NCI-H187 (cell line): ENCODE measurements at places on chromosomes 1 and 21.

DNA sequence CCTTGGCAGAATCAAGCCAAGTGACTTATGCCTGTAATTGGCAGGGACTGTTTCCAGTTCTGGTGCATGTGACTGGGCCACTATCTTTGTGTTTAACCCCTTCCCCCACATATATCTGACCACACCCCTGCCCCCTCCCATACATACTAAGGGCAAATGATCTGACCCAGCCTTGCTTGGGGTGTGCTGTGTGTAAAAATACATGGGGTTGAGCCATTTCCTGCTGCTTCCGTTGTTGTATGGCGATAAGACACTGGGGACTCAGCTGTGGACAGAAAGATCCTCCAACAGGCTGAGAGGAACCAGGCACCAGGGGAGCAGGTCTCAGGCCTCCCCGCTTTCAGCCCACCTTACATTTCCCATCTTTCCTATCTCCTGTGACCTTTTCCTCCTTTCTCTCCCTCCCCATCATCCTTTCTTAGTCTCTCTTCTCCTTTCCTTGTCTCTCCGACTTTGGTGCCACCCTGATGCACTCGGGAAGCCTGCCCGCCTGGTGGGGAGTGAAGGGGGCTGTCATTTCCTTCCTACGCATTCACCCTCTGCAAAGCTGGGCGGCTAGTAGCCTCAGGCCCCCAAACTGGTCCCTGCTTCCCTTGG is 39.7 kb downstream of the TMCC2 start:
- DNase-seq: no peak

GRCh38 chr1:6033986-6034749 is 11.5 kb upstream of the KCNAB2 start:
- no peak for DNase-seq

- DNase-seq: no peak
Measured at GRCh38 chr1:37561133-37562132, 4.7 kb downstream of the DNALI1 start.

GRCh38 chr1:232686346-232686745 is 56.4 kb upstream of the SIPA1L2 start:
- no peak for DNase-seq

GRCh38 chr1:78664763-78665162 is 15.1 kb downstream of the IFI44 start:
- DNase-seq: no peak

- no peak for DNase-seq
Measured at GRCh38 chr1:180805316-180805715, 107.4 kb upstream of the KIAA1614 start.

GRCh38 chr1:220957233-220957605 is 78.0 kb downstream of the HLX start:
- no peak for DNase-seq

DNA sequence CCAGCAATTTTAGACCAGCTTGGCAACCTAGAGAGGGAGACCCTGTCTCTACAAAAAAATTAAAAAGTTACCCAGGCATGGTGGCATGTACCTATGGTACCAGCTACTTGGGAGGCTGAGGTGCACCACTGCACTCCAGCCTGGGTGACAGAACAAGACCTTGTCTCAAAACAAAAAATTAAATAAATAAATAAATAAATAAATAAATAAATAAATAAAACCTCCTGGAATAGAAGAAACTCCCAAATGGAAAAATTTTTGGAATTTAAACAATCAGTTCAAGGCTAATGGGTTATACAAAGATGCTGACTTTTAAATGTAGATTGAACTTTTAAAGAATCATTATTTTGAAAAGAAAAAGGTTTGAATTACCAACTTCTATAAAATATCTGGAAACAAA is 22.2 kb downstream of the UBR4 start:
- no peak for DNase-seq

- no peak for DNase-seq
Measured at GRCh38 chr1:86515597-86515996, 31.3 kb upstream of the CLCA4 start.

GRCh38 chr1:205660361-205660760 is 19.9 kb downstream of the SLC45A3 start:
- no peak for DNase-seq

GRCh38 chr1:19478322-19478721 is 7.0 kb downstream of the CAPZB start:
- DNase-seq: no peak

- DNase-seq: peak; percentile 97
Measured at GRCh38 chr1:155324037-155324716, 3.5 kb downstream of the RUSC1 start.

DNA sequence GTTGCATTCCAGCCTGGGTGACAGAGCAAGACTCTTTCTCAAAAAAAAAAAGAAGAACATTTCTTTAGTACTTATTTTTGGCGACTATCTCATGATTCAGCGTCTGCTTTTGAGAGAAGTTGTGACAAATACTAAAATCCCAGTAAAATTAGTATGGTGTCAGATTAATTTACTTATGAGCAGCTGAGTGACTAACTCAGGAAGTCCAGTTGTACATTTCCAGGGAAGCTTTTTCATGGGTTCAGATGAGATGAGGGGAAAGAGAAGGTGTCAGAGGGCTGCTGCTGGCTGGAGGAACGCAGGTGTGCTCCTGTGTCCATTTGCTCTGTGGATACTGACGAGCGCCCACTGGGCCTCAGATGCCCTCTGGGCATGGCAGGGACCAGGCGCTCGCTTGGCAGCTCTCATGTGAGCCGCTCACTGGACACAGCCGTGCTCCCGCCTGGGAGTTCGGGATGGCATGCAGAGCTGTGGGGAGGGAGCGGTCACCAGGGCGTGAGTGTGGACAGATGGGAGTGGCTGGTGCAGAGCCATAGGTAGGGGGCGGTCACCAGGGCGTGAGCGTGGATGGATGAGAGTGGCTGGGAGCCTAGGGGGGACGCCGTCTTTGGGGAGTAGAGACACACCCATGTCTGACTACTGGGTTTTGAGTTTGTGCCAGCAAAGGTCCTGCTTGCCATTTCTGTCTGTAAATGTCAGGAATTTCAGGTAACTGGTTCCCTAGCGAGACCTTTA is 55.0 kb downstream of the ADARB1 start:
- DNase-seq: no peak

- DNase-seq: no peak
Measured at GRCh38 chr1:27430903-27431600, 38.6 kb downstream of the GPR3 start.

DNA sequence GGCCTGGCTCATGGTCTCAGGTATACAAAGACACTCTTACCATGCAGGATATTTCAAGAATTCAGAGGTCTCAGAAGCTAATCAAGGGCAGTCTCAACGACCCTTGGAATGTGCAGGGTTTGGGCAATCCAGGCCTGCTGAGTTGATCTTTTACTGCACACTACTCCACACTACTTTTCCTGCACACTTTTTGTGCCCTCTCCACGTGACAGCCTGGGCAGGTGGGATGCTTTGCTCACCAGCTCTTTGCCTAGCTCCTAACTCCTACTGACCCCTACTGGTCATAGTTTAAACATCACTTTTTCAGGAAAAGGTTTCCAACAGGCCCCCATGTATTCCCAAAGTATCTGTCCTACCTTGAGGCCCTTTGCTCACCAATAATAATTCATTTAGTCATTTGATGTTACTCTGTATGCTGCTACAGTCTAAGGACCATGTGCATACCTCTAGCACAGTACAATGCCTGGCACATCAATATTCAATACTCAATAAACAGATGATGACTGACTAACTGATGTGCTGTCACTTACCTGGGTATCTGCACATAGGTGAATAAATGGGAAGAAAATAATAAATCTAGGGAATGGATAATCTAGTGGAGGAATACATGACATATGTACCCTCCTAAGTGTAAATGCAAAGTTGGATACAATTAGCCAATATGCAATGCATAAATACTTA is 9.6 kb downstream of the DUSP23 start:
- peak; percentile 38 for DNase-seq

DNA sequence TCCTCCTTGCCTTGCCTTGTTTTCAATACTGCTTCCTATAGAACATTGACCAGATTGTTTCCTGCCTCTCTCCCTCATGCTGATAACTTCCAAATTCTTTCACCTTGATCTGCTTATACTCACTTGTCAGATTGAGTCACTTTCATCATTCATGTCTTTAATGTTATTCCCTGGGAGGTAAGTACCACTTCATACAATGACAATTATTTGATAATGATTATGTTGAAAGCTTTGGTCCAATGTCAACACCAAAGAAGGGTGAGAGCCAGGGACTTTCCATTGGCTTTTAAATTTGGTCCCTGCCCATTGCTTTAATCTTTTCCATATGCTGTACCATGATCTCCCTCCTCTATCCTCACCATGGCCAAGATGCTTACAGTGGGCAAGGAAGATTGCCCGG is 137.4 kb downstream of the SYT2 start:
- no peak for DNase-seq

GRCh38 chr1:244207042-244207934 is 156.2 kb downstream of the ZBTB18 start:
- no peak for DNase-seq

- DNase-seq: no peak
Measured at GRCh38 chr1:26570287-26570686, 40.7 kb downstream of the RPS6KA1 start.

DNA sequence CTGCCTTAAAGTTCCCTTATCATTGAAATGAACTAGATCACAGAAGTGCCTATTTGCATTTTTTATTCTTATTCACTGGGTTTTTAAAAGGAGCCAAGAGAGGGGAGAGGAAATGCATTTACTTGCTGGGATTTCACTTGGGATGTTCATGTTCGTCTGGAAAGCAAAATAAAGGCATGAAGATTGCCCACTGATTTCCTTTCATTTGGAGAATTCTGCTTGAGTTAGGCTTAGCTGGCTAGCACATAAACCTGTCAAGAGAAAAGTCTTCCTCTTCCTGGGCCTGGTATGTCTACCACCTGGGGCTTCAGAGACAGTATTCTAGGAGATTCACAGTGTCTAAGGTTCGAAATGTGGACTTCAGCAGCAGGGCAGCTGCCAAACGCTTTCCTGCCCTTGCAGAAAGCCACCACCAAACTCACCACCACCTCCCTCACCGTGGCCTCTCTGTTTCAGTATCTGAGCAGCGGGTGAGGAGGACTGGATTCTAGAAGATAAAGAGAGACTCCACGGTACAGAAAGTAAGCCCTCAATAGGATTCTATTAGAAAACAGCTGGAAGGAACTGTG is 44.5 kb downstream of the HIVEP3 start:
- no peak for DNase-seq

DNA sequence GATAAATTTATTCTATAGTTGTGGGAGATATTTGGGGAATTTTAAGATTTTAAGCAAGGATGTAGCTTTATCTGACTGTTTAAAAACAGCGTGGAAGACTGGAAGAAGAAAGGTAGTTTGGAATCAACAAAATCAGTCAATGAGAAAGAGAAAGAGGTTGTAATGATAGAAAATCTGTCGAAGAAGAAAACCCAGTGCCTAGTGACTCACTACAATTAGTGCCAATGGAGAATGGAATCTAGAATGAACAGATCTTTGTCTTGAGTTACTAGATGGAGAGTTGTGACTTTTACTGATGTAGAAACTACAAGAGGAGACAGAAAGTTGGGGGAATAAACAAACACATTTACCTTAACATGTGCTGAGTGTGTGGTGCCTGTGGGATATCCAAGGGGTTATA is 577.8 kb upstream of the NR5A2 start:
- no peak for DNase-seq

DNA sequence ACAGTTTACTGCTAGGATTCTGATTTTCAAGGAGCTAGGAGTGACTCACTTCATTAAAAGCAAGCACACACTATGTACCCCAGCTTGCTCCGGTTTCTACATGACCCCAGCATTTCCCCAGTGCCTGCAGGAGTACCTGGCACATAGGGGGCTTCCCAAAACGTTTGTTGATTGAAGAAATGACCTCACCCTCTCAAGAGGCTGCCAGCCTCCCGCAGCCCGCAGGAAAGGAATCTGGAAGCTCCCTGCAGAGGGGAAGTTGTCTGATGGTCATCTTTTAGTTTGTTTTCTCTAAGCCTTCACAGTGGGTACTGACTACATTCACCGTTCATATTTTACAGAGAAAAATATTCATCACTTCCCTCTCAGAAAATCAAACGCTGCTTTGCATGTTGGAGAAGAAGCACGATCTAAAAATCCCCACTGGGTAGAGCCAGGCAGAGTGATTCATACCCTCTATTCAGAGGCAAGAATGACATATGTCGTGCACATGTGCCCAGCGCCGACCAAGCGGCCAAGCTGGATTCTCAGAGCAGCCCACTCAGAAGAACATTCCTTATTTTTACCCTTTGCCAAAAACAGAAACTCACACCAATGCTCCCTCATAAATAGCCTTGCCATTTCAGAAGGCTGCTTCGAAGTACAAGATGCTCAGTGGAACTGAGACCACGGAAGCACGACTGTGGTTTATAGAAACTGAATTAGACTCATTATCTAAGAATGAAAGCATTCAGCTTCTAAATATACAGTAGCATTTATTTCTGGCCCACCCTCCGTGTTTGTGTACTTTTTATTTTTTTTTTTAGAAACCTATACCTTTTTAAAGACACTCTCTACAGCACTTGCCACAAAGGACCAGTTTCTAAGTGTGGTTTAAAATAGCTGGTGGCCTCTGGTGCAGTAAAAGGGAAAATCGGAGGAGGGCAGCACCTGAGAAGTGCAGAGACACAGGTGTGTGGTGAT is 143.2 kb downstream of the MIS18A start:
- DNase-seq: no peak

- no peak for DNase-seq
Measured at GRCh38 chr1:235448616-235449015, 55.6 kb downstream of the B3GALNT2 start.

GRCh38 chr1:35688161-35688560 is 30.5 kb downstream of the C1orf216 start:
- DNase-seq: no peak

GRCh38 chr1:203671047-203671446 is 44.4 kb downstream of the ATP2B4 start:
- DNase-seq: no peak

DNA sequence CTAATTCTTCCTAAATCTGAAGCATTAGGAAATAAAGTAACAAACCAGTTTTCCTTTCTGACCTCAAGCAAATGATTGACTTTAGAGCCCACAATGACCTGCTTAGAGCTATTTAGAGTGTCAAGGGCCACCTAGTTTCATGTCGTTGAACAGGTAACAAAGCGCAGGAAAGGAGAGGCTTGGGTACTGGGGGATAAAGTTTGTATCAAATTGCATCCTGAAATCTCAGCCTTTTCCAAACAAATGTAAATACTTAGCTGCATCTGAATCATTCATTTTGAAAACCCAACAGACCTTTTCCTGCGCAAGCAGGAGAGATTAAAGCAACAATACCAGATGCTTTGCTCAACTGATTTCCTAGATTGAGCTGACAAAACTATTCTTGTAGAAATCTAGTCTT is 121.2 kb downstream of the NRIP1 start:
- DNase-seq: no peak

- DNase-seq: no peak
Measured at GRCh38 chr1:27296773-27297291, 25.1 kb upstream of the TMEM222 start.

- no peak for DNase-seq
Measured at GRCh38 chr21:46660505-46660904, 25.0 kb downstream of the PRMT2 start.

DNA sequence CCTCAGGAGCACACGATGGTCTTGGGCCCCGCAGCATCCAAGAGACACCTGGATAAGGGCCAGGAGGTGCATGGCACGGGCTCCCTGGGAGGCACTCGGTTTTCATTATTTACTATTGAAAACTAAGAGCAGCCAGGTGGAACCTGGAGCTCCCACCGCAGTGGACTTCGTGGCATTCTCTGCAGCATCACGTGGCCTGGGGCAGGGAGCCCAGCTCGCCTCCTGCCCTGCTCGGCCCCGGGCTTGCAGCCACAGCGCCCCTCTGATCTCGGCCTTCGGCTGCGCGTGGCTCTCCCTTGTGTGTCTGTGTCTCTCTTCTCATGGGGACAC is 121.6 kb downstream of the SIK1 start:
- DNase-seq: no peak
